ENCODE measurements at places on chromosomes 2 and 18.

GRCh38 chr2:53600815-53601214 is 166.8 kb upstream of the CHAC2 start:
- DNase-seq = peak; percentile 30

DNA sequence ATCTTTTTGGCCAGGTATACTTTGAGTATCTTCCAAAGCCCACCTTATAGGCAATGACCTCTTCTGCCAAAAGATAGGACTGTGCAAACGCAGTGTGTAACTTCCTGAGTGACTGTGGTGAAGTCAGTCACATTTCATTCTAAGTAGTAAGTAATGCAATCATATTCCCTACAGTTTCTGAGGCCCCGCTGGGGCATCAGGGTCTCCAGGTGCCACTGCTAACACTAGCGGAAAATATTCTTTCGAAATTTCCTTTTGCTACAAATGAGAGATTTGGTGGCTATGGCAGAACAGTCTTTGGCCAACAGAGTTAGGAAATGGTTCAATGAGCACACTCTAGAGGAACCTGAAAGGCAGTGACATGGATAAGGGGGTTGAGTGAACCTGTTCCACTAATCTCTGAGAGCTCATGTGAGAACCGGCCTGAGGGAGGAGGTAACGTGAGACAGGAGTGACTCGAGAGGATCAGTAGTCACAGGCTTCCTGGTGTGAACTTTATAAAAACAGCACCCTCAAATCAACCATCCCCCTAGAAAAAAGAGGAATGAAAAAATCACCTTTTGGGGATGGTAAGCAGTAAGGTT is 102.6 kb upstream of the LPIN2 start:
- no peak for DNase-seq

- DNase-seq = no peak
These were observed 160.0 kb downstream of the UBE2E3 start for GRCh38 chr2:181140414-181140813.

- DNase-seq = peak; percentile 16
These were observed 52.3 kb upstream of the SCG2 start for GRCh38 chr2:223654384-223654915.

DNA sequence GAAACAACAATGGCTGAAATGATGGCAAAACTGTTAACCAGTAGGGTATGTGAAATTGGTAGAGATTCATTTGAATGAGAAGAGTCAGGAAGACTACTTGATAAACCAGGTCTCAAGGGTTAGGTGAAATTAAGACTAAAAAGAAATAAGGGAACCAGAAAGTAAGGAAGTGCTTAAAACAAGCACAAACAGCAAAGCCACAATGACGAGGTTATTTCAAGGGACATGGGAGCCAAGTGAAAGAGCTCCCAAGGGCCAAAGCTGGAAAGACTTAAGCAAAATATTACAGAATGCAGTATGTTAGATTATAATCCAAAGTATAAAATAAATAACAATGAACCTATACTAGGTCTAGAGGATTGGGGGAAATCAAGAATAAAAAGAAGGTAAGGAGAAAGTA is 19.3 kb upstream of the CD302 start:
- DNase-seq = no peak

DNA sequence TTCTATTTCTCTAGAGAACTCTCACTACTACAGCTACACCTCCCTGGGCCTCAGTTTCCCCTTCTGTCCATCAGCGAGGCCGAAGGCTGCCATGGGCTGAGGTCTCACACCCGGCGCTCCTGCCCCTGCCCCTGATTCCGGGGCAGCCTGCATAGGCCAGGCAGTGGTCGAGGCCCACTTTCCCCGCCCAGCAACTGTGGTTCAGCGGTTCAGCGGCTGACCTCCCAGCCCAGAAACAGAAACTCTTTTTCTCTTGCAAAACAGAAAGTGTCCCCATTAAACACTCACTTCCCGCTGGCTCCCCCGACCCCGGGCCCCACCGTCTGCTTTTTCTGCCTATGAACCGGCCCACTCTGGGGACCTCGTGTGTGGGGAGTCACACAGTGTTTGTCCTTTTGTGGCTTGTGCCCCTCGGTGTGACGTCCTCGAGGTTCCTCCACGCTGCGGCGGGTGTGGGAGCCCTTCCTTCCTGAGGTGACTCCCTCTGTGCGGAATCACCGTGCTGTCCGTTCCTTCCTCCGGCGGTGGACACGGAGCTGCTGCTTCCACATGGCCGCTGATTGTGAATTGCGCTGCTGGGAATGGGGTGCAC is 16.0 kb downstream of the PDCD1 start:
- DNase-seq = no peak

- DNase-seq = no peak
These were observed 78.3 kb downstream of the ADAM23 start for GRCh38 chr2:206521612-206522011.

DNA sequence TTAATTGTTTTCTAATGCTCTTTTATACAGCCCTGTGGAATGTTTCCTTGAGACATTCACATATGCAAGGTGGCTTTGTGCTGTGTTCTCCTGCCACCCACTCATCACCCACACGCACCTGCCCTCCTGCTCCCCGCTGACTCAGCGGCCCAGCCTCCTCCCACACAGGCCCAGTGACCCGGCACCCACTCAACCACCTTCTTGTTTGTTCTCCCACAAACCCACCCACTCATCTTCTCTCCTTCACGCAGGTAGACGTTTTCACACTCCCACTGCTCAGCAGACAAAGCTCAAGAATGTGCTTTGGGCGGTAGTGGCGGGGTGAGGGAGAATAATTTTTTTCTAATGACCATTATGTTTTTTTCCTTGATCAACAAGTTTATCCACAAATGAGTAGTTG is 28.6 kb upstream of the NEMP2 start:
- no peak for DNase-seq

DNA sequence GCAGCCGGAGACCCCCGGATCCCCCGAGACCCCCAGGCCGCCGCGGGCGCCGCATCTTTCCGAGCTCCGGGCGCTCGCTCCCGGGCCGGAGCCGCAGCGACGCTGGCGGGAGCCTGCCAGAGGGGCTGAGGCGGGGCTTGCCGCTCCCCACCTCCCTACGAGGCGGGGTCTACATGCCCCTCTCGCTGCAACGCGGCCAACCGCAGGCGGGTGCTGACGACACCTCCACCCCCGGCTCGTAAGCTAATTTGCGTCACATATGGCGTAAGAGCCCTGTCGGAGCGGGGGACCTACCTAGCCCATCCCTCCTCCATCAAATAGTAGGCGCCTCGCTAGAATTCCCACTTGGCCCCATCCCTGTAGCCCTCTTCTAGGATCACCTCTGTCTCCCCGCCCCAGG is at the start of gene PTPRN:
PTPRN (minus strand) TSS at position 124 of the 400 bp plus-strand sequence; CDS start at position 55, 69 bp downstream.
- DNase-seq = no peak

DNA sequence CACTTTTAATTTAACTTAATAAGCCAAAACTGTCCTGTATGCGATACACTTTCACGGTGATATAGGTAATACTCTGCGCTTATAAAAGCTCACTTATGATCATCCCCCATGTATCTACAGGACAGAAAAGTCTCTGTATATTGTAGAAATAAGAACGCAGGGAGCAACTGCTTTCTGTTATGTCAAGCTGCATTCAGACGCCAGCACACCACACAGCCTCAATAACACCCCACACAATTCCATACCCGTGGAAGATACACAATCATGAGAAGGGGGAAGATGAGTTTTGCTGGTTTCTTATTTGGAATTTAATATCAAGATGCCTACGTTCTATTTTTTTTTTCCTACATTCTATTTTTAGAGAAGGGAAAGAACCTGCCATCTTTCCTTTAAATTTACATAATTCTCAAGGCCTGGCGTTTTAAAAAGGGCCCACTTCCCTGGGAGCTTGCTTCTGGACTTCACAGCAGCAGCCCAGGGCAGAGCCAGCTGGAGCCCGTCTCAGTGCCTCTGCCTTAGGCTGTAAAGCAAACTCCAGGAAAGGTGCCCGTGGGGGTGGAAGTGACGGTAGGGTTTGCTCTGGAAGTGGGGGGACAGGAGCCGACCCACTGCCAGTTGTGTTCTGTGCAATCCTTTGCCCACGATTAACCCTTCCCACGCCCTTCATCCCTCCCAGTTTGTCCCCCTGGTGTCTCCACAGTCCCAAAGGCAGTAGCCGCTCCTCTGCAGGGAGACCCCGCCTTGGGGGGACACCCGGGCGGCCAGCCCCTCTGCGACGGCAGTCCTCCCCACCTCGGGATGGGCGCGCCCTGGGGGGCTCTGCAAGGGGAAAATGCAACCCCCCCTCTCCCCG is 5.3 kb downstream of the PTGR3 start:
- no peak for DNase-seq

DNA sequence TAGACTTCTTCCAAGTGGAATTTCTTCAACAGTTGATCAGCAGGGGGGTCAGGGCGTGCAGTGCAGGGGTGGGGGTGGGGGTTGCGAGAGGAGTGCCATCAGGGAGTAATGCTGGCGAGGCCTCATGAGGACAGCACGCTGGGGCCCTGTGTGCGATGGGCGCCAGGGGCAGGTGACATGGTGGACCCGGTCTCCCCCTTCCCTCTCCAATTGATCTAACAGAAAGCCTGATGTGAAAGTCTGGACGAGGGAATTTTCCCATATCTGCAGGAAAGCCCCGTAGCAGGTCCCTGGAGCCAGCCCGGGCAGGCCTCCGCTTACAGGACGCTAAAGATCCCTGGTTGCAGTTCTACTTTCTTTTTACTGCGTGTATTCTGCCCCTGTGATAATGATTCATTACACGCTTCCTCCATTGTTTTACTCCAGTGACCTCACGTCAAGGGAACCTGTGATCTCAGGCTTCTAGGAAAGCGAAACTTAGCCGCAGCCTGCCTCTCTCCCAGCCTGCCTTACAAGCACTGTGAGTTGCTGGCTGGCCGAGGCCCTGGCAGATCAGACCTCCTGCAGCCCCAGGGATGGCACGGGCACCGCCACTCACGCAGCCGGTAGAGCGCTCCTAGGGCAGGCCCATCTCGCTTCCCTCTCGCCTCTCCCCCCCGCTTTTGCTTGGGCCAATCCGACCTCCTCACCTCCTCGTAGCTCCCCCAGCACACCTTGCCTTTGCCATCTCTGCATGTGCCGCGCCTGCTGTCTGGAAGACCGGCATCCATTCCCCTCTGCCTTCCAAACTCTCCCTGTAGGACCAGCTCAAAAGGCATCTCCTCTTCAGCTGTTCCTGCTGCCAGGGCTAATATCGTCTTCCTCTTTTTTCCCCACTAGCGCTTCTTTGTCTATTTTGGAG is 19.2 kb downstream of the NEURL3 start:
- DNase-seq = peak; percentile 89

GRCh38 chr2:106843001-106843909 is 42.7 kb downstream of the ST6GAL2 start:
- DNase-seq = no peak

DNA sequence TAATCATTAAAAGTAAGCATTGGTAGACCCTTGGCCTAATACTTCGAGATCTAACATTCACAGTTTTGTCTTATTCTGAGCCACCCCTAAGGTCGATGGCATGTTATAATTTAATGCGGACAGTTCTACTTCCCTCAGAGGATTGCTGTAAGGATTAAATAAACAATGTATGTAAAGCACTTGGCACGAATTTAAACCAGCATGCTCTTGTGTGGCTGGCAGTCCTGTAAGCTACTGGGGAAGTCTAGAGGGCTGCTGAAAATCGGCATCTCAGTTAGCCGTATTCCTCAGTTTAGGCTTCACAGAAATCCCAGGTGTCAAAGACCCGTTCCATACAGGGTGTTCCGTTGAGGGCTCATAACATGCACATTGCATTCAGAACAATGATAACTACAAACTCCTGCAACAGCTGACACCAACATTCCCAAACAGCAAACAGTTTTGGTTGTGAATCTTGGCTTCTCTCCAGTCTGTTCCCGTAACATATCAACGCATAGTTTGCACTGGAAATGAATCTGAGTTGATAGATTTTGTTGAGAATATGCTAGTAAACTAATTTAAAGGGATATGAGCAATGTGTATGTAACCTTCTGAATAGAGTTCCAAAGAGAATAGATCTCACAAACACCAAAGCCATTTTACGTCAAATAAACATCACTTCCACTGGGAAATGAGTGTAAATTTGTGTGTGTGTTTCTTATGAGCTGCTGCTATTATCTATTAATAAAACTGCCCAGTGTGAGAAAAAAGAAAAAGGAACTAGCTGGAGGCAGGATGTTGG is 52.2 kb upstream of the ACKR3 start:
- DNase-seq = no peak

- no peak for DNase-seq
These were observed 217.6 kb downstream of the NDUFA10 start for GRCh38 chr2:239807568-239807967.

GRCh38 chr2:38620282-38620977 is 17.7 kb upstream of the HNRNPLL start:
- no peak for DNase-seq

- peak; percentile 23 for DNase-seq
These were observed 108.9 kb upstream of the ACAA2 start for GRCh38 chr18:49922228-49922627.

GRCh38 chr18:12882453-12883371 is 1.3 kb downstream of the PTPN2 start:
- no peak for DNase-seq

- peak; percentile 54 for DNase-seq
These were observed 140.0 kb downstream of the MEIS1 start for GRCh38 chr2:66574701-66575624.

GRCh38 chr18:37419866-37420265 is 145.7 kb downstream of the CELF4 start:
- no peak for DNase-seq

DNA sequence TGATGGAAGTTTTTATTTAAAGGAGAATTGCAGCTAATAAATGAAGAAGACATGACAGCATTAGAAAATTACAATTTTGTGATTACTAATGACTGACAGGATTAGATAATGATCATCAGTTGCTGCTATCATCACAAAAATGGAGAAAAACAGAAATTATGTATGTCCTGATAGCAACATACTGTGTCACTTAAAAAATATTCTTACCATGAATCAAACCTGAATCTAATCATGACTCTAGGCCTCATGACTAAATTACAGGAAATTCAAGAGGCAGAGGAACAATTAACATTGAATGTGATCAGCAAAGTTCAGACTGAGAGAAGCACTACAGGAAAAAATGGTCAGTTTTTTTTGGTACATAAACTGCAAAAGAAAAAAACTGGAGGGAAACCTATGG is 147.8 kb downstream of the PMAIP1 start:
- DNase-seq = peak; percentile 35

GRCh38 chr2:36783246-36783645 is 86.7 kb downstream of the VIT start:
- DNase-seq = no peak

GRCh38 chr18:48137374-48138081 is 207.1 kb upstream of the SMAD2 start:
- no peak for DNase-seq

DNA sequence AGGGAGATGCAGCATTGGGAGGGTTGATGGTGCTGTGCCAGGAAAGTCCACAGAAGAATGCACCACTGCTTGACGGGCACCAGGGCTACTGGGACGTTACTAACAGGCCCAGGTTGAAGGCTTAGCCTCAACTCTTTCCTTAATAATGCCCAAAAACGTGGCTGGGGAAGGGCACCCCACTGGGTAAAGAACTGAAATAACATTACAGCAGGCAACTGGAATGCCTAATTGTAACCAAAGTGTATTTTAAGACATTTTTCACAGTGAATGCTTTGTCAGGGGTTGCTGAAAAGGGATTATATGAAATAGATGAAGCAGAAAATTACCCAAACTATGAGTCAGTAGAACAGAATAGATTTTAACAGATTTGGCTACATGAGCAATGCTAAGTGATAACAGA is 191.3 kb downstream of the CMPK2 start:
- DNase-seq = no peak

- no peak for DNase-seq
These were observed 385.0 kb upstream of the TNP1 start for GRCh38 chr2:217244815-217245214.

- no peak for DNase-seq
These were observed 11.3 kb downstream of the APLF start for GRCh38 chr2:68478688-68479087.

All from RCC 7860 (cell line).